Frontal cortex (tissue), 4 donors: ENCODE measurements at places on chromosomes 1 and 21.

- DNase-seq = no peak
These were observed 140.6 kb downstream of the SYF2 start for GRCh38 chr1:25091658-25092057.

GRCh38 chr1:52125736-52126359 lies 16.0 kb upstream of the ZFYVE9 start:
- no peak for DNase-seq

DNA sequence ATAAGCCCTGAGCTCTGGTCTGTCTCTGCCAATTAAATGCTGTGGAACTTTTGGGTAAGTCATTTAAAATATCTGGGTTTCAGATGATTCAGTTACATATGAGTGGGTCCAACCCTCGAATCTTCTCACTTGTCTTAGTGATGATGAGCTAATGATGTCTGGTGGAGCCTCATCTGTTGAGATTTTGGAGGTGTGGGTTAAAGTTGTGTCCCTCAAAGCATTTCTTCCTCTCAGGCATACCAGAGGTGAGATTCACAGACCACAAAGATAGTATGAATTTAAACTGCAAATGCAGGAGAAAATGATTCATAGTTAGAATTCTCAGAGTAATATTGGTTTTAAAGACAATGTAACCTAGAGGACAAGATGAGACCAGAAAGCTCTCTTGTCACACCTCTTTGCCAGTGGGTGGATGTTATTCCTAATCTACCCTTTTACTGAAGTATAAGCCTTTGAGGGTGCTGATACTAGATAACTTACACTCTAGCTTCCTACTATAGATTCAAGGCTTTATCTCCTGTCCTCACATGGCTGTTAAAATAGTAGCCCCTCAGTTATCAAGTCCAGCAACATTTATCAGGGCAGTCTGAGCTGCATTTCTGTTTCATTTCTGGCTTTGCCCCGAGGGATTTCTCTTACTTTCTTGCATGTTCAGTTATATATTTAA lies 90.7 kb downstream of the MT1HL1 start:
- DNase-seq = no peak

GRCh38 chr1:14634486-14634885 lies 36.0 kb downstream of the KAZN start:
- no peak for DNase-seq

- no peak for DNase-seq
These were observed 19.7 kb downstream of the STUM start for GRCh38 chr1:226568077-226568831.

GRCh38 chr1:240104672-240105071 lies 13.0 kb downstream of the FMN2 start:
- DNase-seq = no peak

- DNase-seq = no peak
These were observed 14.8 kb downstream of the IBA57 start for GRCh38 chr1:228180271-228180958.

- DNase-seq = no peak
These were observed 3.8 kb upstream of the PARS2 start for GRCh38 chr1:54768093-54768492.

DNA sequence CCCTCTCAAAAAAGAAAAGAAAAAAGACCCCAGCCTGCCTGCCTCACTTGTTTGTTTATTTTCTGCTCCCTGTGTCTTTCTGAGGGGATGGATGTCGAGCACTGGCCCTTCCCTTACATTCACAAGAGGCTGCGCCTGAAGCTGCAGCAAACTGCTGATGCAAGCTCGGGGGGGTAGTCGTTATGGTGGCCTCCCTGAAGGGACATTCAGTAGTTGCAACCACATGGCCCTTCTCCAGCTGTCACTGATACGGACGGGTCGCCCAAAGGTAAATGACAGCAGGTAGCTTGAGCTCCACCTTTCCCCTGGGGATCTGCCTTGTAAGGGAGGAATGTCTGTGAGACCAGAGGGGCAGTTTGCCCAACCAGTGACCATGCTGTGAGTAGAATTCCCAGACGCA lies 17.7 kb downstream of the PLEKHM2 start:
- DNase-seq = no peak

GRCh38 chr1:162180813-162181212 lies 111.3 kb downstream of the NOS1AP start:
- no peak for DNase-seq

DNA sequence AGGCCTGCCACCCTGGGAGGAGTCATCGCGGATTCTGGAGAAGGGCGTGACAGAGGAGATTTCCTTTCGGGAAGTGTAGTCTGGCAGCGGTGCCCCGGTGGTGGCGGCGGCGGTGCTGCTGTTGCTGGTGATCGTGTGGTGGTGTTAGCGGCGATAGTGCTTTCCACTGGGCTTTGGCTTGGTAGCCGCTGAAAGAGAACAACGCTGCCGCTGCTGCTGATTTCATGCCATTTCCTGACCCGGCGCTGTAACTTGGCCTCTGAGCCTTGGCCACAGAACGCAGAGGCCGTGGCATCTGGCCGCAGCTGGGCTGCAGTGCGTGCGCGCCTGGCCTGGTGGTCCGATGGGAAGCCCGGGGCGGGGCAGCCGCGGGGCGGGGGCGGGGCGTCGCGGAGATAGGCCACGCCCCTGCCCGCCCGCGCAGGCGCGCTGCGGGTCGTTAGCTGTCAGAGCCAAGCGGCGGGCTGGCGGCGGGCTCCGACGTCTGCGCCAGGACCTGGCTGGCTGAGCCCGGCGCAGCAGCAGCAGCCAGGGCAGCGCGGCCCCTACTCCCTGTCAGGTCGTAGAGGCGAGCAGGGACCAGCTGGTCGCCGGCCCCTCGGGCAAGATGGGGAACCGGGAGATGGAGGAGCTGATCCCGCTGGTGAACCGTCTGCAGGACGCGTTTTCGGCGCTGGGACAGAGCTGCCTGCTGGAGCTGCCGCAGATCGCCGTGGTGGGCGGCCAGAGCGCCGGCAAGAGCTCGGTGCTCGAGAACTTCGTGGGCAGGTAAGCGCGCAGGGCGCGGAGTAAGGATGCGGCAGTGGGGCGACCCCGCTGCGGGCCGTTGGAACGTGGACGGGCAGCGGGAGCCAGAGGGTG lies at the start of gene DNM3:
TSS of gene DNM3 (plus strand) at position 449 of the 861 bp plus-strand sequence. CDS start at position 608, 159 bp downstream.
- peak; percentile 93 for DNase-seq

- no peak for DNase-seq
These were observed 165.2 kb downstream of the AK5 start for GRCh38 chr1:77446841-77447555.

DNA sequence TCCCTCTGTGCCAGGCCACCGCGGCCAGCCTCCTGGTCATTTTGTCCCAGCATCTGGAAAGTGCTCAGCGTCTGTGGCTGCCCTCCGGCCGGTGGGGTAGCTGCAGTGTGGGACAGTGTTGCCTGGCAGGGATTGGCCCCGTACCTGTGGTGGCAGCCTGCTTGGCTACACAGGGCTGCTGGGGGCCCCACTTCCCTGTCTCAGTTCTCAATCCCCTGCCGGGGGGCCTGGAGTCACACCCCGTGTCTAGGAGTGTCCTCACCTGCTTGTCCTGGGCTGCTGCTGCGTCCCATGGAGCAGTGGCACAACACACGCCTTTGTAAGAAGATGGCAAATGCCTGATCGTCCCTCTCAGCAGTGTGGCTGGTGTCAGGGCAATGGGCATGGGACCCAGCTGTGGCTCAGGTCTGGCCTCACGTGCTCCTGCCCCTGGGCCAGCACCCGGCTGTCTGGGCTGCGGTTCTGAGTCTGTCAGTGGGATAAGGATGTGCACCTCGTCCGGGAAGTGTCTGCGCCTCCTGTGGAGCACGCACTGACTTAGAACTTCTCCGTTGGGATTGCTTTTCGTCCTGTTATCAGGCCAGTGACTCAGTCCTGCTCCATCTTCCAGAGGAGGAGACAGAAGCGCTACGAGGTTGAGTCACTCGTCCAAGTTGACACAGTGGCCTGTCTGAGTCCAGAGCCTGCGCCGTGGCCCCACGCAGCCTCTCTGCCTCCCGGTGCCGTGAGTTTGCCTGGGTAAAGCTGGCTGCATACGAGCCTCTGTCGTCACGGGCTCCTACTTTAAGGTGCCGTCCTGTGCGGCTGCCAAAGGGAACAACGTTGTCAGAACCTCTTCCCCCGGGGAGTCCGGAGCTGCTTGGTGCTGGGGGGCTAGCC lies 41.0 kb downstream of the CRYAA start:
- DNase-seq = no peak

DNA sequence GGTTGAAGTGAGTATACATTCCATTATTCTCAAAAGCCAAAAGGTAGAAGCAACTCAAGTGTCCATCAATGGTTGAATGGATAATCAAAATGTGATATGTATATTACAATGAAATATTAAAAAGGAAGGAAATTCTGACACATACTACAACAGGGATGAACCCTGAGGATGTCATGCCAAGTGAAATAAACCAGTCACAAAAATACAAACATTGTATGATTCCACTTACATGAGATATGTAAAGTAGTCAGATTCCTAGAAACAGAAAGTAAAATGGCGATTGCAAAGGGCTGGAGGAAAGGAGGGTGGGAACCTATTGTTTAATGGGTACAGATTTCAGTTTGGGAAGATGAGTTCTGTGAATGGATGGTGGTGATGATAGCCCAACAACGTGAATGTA lies 5.8 kb downstream of the SLC44A3 start:
- DNase-seq = no peak

- no peak for DNase-seq
These were observed 4.6 kb downstream of the BOLA1 start for GRCh38 chr1:149903836-149904491.

DNA sequence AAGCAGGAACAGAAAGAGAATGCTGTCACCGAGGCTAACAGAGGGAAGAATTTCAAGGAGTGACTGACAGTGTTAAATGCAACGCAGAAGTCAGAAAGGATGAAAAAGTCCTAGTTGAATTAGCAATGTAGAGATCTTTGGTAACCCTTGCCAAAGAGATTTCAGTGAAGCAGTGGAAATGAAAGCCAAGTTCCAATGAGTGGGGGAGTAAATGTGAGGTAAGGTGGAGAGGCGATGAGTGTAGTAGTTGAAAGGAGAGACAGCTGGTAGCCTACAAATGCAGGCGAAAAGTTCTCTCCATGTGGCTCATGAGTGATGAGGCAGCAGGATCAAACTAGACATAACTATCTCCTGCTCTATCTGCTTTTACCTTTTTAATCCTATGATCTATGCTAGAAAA lies 74.6 kb upstream of the IPO9 start:
- no peak for DNase-seq

DNA sequence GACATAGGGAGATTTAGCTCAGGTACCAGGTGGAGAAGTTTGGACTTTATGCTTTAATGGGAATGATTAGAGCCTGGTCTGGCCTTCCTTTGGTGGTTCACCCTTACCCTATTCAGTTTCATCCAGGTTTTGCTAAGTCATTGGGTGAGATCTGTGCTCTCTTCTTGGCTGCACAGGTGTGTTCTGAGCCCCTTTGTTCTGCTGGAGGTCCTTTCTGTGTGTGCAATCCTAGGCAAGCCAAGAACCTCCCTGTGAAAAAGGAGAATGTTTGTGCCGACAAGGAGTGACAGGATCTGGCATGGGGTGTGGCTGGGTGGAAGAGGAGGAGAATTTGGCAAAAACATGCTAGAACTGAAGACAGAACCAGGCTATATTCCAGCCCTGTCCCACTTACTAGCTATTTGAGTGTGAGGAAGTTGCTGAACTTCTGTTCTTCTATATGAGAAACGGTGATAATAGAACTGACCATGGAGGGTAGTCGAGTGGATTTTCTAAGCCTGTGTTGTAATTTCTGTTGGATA lies 4.6 kb downstream of the GSTM5 start:
- DNase-seq = no peak

GRCh38 chr1:3148171-3148570 lies 79.2 kb downstream of the PRDM16 start:
- DNase-seq = no peak

GRCh38 chr1:180166436-180166800 lies 11.7 kb downstream of the QSOX1 start:
- no peak for DNase-seq

DNA sequence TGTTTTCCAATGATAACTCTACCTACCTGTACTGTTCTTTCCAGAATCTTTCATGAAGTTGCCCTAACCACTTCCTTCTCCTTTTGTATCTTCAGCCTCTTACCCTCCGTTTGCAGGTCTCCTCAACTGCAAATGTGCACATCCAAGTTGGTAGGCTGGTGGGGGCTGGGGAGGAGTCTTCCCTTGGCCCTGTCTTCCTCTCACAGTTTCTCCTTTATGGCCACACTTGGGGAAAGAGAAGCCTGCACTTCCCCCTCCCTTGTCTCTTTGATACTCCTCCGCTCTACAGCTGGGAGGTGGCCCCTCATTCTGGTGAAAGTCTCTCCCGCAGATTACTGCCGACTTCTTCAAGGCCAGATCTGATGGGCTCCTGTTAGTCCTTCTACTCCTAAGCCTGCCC lies 26.9 kb upstream of the GPR88 start:
- DNase-seq = no peak

GRCh38 chr1:162138112-162138511 lies 68.6 kb downstream of the NOS1AP start:
- no peak for DNase-seq

DNA sequence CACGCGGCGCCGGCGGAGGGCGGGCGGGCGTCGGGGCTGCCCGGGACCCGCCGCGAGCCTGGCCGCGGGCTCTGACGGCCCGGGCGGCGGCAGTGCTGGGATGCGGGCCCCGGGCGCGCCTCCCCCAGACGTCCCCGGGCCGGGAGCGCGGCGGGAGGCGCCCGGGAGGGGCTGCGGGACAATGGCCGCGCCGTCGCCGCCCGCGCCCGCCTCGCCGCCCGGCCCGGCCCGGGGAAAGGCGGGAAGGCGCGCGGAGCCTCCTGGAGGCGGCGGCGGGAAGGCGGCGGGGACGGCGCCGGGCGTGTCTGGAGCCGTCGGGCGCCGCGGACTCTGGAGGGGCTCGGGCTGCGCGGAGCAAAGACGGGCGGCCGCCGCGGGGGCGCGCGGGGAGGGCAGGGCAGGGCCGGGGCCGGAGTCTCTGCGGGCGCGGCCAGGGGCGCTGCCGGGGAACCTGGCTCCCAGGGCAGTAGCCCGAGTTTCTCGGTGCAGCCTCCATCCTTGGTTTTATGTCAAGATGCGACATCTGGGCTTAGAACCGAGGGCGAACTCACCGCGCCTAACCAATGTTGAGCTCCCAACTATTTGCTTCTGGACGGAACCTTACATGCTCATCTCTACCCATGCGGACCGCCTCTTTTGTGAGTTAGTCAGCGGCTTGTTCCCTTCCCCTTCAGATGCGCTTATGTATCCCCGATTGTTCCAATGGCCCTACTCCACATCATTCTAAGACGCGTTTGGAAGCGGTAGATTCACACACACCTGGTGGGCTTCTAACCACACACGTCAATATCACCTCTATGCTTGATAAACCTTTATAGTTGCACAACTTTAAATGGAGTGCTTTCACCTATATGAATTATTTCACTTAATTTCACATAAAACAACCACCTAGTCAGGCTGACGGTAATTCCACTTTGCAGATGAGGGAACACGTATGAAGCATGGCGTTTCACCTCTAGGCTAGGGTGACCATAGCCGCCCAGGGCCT lies 651 bp downstream of the ZBTB8A start:
- DNase-seq = peak; percentile 66

DNA sequence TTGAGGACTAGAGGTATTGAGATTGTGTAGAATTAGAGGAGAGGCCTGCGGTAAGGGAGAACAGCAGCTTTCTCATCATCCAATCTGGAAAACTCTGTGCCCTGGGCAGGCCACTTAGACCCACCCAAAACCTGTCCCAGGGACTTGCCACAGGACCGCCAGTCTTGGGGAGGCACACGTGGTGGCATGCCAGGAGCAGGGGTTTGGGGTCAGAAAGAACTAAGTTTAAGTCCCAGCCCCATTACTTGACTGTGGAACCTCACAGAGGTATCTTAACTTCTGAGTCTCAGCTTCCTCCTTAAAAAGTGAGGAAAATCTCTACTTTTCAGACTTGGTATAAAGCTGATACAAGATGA lies 356.6 kb downstream of the HHAT start:
- no peak for DNase-seq
